ENCODE measurements at places on chromosomes 6 and 20. TPM values are rescaled to one million over a fixed set of nuclear protein-coding genes. Genes with fewer than 3 reads are reported as not detected.

DNA sequence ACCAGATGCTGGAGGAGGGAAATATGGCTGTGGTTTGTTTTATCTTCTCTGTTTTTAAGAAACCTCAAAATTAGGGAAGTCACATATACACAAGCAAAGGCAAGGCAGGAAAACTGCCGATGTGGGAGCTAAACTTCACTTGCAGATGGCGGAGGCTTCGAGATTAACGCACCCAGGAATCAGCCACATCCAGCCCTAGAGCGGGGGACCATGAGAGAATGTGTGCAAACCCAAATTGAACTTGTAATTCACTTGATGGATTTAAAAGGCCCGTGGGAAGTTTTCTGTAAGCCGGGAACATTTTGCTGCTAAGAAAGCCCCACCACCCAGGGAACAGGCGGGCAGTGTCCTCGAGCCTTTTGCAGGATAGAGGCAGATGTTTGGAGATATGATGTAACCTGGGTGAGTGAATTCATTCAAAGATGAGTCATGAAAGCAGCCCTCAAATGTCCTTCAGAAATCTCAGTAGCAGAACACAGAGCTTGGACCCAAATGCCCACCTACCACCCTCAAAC, 39.9 kb downstream of the PREX1 start:
- no peak for DNase-seq

- DNase-seq = no peak
These were observed 121.3 kb downstream of the VEGFA start for GRCh38 chr6:43891072-43891870.

DNA sequence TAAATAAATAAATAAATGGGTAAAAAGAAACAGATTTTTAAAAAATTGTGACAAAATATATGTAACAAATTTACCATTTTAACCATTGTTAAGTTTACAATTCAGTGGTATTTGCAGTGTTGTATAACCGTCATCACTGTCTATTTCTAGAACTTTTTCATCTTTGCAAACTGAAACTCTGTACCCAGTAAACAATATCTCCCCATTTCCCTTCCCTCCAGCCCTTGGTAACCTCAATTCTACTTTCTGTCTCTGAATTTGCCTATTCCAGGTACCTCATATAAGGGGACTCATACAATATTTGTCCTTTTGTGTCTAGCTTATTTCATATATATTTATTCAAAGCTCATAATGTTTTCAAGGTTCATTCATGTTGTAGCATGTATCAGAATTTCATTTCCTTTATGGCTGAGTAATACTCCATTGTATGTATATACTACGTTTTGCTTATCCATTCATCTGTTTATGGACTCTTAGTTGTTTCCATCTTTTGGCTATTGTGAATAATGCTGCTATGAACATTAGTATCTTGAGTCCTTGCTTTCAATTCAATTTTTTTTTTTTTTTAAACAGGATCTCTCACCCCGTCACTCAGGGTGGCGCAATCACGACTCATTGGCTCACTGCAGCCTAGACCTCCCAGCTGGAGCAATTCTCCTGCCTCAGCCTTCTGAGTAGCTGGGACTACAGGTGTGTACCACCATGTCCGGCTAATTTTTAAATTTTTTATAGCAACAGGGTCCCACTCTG, 8.9 kb downstream of the MANBAL start:
- no peak for DNase-seq

DNA sequence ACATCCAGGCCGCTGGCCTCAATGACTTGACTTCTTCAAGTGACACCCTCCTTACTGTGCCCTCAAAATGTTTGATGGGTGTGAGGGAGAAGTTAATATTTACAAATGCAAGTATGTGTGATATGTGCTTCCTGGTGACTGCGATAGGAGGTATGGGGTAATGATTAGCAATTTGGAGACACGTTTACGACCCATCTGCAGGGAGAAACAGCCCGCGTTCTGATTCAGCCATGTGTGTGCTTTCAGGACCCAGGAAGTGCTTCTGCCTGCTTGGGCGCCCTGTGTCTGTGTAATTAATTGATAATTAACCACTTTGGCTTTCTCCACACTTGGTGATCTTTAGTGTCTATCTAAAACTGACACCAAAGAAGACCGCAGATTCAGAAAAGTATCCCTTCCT, 25.0 kb downstream of the SIRPA start:
- DNase-seq = no peak

DNA sequence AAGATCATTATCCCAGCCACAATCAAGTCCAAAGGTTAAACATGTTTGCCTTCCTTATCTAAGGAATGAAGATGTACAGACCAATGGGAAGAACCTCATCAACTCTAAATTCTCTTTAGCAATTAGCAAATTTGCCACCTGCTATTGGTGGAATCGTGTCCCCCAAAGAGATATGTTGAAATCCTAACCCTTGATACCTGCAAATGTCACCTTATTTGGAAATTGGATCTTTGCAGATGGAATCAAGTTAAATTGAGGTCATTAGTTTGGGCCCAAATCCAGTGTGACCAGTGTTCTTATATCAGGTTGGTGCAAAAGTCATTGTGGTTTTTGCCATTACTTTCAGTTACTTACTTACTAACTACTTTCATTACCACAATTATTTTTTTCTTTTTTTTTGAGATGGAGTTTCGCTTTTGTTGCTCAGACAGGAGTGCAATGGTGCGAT, 31.3 kb downstream of the KLHL31 start:
- no peak for DNase-seq

DNA sequence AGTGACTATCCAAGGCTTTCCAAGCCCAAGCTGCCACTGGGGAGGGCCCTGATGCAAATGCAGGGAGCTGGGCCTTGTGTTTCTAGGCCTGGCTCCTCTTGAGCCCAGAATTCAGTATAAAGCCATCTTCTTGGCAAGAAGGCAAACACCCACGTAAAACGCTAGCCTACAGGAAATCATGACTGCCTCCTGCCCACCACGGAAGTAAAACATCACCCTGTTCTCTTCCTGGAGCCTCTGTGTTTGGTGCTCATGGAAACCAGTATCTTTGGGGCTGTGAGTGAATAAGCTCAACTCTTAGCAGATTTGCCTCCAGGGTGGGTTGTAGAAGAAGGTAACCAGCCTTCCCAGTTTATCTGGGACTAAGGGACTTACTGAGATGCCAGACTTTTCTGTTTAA, 271.0 kb downstream of the ZNF217 start:
- no peak for DNase-seq

DNA sequence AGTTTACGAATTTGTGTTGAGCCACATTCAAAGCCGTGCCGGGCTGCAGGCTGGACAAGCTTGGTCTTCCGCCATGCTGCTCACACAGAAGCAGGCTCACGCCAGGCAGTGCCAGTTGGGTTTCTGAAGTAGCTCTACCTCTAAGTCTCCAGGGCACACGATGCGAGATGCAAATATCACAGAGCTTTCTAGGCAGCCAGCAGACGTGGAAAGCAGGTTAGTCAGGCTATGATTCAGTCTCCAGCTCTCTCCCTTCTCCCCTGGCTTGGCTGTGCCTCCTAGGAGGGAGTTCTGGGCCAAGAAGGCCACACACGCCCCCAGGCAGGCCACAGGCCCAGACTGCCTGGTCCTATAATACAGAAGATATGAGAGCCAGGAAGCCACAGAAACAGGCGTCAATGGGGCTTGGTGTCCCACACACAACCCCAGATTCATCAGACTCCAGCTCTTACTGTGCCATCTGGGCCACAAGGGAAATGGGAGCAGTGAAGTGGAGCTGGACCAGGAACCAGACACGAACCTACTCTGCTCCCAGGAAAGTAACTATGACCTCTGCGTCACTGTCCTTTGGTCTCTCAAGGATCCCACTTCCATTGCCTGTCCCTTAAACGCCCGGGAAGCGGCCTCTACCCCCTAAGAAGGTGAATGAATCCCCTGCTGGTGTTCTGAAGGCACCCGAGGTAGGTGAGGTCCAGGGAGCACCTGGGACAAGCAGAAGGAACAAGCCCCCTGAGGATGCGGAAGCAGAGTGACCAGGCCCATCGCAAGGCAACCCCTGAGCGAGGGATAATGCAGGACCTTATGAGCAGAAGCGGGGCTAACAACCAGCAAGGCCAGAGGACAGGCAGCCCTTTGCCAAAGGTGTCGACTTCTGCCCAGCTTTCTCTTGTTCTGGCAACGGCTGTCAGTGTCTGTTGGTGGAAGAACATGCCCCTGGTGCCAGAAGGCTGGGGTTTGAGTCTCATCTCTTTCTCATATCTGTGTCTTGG, 61.2 kb downstream of the GFOD1 start:
- DNase-seq = no peak

The SNRPB2 gene
- total RNA-seq = 8.2 TPM

DNA sequence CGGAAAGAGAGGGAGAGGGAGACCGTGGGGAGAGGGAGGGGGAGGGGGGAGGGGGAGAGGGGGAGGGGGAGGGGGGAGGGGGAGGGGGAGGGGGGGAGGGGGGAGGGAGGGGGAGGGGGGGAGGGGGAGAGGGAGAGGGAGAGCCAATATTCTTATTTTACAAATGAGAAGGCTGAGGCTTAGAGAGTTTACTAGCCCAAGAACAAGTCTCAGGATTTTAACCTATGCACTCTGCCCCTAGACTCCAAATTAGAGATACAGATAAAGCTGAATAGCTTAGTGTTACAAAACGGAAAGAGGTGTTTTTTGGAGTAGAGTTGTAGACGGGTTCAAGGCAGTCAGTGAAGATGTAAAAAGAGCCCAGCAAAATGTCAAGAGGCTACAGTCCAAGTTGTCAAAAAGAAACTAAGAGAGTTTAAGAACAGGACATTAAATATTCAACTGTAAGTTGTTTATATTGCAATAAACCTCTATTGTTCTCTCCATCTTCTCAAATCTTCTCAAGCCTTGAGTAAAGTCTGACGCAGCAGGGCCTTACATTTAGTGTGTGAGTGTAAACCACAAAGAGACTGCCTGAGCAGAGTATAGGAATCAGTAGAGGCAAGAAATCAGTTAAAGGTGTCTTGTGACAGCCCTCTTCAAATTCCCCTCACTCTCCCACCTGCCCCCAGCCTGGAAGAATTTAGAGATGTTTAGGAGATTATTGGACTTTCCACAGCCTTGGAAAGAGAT, 34.9 kb upstream of the AKIRIN2 start:
- DNase-seq = no peak

DNA sequence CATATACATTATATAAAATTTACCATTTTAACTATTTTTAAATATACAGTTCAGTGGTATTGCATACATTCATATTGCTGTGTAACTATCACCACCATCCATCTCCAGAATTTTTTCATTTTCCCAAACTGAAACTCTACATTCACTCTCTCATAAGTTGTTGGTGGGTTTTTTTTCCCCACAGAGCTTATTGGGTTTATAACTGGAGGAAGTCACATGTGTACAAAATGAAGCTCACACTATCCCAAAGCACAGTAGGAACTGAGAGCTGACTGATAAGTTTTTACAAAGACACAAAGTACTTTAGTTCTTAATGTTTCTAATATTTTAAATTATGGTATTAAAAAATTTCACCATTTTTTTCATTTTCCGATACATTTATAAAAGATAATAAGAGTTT, 78.8 kb upstream of the TNFAIP3 start:
- no peak for DNase-seq

DNA sequence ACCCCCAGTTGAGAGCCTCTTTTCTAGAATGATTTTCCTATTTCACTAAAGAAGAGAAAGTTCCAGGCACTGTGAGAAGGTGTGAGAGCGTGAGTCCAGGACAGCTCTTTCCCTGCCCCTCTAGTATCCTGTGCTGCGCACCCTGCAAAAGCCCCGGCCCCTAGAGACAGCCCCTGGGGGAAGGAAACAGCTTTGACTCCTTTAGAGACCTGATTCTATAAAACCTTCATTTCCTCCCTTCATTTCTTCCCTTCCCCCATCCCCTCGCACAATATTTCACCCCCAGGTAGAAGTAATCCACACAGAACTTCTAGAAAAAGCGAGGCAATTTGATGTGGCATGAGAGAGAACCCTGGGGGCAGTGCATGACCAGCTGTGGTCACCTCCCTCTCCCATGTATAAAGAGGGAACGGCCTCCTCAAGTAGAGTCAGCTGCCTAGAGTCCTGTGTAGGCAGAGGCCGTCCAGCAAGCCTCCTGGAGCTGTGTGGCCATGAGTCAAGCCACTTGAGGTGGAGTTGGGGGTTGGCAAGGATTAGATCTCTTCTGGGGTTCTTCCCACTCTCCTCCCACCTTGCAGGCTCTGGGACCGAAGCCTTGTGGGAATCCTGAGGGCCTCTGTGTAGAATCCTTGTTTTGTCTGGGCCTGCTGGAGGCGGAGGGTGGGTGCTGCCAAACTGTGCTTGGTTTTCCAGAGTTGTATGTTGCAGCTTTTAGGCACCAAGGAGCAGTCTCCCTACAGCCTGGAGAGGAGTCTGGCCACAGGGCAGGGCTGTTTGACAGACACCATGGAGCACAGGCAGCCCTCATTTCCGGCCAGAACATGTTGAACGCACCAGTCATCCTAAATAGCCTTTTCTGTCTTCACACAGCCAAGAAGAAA, 41.7 kb downstream of the CHMP4B start:
- DNase-seq = no peak

GRCh38 chr6:125818225-125818657, 27.5 kb downstream of the NCOA7 start:
- DNase-seq = no peak

The PRDM13 gene
- total RNA-seq = not detected
